T-helper 1 cell (primary cell): ENCODE measurements at places on chromosomes 5 and 9.

GRCh38 chr5:179606071-179606909 is 17.2 kb downstream of the HNRNPH1 start:
- DNase-seq = no peak

DNA sequence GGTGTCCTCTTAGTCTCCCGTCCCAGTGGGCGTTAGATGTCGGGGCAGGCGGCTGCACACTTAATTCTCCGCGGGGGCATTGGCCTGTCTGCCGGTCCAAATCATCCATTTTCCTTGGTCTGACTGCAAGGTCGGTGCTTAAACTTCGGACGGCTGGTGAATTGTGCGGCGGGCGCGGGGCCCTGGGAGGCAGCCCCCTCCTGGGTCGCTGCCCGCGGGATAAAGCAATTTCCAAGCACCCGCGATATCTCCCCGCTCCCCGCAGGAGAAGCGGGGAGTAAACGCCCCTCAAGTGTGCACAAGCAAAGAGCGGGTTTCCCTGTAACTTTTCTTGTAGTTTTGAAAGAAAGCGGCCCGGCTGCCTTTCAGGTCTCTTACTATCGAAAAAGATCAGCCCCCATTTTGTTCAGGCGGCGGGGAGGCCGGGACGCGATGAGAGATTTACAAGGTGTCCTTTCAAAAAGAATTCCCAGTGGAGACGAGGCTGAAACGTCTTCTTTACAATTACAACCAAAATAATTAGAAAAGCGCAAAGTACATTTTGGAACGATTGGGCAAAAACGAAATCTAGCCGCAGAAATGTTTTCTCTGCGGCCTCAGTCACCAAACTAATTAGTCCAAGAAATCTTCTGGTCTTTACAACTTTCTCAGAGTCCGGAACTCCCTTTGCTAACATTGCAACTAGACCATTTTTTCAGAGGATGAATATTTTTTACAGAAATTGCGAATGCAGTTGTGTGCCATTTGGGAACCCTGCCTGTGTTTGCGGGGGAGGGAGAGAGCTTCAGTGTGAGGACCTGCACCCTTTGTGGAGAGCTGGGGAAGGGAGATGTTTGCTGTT is 1.8 kb downstream of the IRX1 start:
- DNase-seq = no peak

GRCh38 chr5:169548315-169548714 is 35.3 kb upstream of the SPDL1 start:
- DNase-seq = no peak

DNA sequence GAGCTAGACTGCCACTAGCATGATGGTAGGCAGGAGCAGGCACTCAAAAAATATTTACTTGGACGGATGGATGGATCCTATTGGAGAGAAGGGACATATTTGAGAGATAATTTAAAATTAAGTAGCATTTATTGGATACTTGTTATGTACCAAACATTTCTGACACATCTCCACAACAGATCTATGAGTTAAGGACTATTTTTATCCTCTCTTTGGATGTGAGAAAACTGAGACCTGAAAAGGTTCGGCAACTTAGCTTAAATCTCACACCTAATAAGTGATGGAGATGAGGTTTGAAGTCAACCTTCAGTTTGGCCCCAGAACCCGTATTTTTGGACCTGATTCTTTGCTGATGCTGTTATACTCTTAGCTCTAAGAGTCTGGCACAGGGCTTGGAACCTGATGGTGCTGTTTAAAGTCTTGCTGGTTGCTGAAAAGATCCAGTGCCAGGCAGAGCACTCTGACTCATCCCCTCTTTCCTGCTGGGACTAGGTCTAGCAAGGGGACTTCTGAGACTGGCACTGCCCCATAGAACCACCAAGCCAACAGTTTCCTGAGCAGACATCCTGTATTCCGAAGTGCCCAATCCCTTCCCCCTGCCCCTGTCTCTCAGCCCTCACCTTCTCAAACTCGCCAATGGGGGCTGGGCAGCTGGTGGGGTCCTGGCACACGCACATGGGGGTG is 15.6 kb downstream of the SPARC start:
- DNase-seq = no peak

DNA sequence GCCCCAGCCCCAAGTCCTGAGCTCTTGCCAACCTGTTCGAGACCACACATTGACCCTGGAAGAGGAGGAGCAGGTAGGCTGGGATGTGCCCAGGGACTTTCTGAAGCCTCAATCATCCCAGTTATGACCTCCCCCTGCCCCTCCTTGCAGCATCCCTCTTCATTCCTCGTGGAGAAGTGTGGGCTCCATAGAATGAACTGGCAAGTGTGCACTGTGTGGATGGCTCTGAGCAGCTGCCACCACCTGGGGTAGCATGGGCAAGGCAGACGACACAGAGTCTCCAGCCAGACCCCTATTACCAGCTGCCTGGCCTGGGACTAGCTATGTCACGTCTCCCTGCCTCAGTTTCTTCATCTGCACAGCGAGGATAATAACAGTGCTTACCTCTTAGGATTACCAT is 33.5 kb downstream of the GADD45G start:
- no peak for DNase-seq

GRCh38 chr9:73183428-73183827 is 31.8 kb downstream of the ANXA1 start:
- no peak for DNase-seq

GRCh38 chr9:5492965-5493678 is 17.2 kb upstream of the PDCD1LG2 start:
- no peak for DNase-seq

- no peak for DNase-seq
These were observed 27.6 kb downstream of the MBLAC2 start for GRCh38 chr5:90446961-90447360.

DNA sequence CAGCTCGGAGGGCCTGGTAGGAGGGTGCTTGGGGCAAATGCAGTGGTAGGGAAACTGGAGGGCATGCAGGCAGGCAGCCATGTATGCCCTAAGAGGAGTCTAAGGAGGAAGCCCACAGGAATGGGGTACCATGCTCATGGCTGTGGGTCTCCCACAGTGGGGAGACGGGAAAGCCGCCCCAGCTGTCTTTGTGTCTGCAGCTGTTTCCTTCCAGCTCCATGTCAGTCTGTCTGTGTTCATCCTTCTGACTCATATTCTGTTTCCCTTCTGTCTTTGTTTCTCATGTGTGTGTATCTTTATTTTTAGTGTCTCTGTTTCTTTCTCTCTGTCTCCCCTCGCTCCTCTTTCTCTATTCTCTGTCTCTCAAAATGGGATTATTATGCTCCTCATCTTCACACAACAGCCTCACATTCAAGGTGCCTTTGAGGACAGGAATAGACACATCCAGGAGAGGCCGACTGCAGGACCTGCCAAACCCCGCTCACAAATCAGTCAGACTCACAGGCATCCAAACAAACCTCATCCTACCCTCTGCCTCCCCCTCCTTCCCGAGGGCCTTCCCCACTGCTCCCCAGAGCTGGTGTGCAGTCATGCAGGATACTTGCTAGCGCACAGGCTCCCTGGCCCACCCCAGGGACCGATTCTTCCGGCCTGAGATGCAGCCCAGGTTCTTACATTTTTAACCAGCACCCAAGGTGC is 68.4 kb upstream of the RARS1 start:
- no peak for DNase-seq

- DNase-seq = no peak
These were observed 15.9 kb downstream of the DAP start for GRCh38 chr5:10745133-10745532.

GRCh38 chr5:133205204-133205603 is 153.4 kb downstream of the HSPA4 start:
- no peak for DNase-seq

DNA sequence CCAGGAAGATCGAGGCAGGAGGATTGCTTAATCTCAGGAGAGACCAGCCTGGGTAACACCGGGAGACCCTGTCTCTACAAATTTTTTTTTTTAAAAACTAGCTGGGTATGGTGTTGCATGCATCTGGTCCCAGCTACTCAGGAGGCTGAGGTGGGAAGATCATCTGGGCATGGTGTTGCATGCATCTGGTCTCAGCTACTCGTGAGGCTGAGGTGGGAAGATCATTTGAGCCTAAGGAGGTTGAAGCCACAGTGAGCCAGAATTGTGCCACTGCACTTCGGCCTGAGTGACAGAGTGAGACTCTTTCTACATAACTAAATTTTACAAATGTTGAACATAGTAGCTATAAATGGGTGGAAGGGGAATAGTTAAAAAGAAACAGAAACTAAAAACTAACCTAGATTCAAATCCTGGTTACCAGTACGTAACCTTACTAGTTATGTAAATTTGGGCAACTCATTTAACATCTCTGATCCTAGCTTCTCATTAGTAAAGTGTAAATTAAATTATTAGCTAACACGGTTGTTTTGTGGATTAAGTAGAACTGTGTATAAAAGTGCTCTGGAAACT is 41.7 kb downstream of the TMEM161B start:
- no peak for DNase-seq

DNA sequence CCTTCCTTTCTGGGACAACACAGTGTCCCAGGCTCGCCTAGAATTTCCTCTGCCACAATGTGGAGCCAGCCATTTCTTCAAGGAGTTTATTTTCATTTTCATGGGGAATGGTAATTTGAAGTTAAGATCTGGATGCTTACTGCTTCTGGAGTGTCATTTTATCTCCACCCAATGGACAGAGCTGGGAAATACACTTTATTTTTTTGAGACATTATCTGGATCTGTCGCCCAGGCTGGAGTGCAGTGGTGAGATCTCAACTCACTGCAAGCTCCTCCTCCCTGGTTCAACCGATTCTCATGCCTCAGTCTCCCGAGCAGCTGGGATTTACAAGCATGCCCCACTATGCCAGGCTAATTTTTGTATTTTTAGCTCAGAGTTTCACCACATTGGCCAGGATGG is 12.7 kb upstream of the THG1L start:
- peak; percentile 6 for DNase-seq

DNA sequence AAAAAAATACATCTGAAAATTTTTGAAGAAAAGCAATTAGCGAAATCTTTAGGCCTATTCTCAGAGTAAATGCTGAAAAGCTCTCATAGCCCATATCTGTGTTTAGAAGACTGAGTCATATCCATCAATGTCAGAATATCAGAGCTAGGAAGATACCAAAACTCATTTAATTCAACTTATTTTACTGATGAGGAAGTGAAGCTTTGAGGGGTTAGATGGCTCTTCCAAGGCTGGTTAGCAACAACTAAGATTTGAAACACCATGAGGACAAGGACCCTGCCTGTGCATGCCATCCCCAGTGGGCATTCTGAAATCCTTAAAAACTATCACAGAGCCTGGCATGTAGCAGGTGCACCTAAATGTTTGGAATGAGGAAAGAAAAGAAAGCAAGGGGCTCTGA is 2.5 kb downstream of the FREM1 start:
- DNase-seq = no peak

DNA sequence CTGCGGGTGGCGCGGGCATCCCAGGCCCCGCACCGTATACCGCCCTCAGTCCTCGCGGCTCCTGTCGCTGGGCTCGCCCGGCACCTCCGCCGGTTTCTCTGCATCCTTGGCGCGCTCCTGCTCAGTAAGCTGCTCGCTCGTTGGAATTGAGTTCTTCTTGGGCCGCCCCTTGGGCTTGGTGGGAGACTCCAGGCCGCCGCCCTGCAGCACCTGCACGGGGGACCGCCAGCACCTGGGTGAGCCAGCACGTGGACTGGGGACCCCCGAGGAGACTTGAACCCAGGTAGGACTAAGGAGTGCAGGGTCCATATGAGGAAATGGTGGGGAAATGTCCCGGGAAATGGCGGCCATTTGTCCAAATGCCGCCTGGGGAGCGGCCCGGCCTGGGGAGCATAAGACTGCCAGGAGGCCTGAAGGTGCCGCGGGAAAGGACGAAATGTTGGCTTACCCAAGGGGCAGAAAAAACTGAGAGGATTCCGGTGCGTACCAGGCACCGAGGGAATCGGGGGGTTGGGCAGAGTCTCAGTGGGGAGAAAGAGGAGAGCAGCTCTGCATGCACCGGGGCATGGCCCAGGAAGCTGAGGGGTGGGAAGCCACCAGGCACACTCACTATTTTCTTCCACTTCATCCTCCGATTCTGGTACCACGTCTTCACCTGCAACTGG is 2.9 kb downstream of the BARX1 start:
- DNase-seq = no peak
